Heart right ventricle (tissue), 16 donors: ENCODE measurements at places on chromosomes 13 and 19. TPM values are rescaled to one million over a fixed set of nuclear protein-coding genes. Genes with fewer than 3 reads are reported as not detected.

- DNase-seq: peak; percentile 73
- H3K4me1 ChIP-seq: peaks cover 2% of the 10 kb centered on the region
- no peaks in the 10 kb centered on the region for H3K36me3 ChIP-seq
- H3K4me3 ChIP-seq: no peak overlapping the region
- no peaks in the 10 kb centered on the region for H3K27me3 ChIP-seq
- peak overlapping the region; percentile 69 for H3K27ac ChIP-seq
These were observed 14.8 kb downstream of the OPA3 start for GRCh38 chr19:45569619-45570421.

DNA sequence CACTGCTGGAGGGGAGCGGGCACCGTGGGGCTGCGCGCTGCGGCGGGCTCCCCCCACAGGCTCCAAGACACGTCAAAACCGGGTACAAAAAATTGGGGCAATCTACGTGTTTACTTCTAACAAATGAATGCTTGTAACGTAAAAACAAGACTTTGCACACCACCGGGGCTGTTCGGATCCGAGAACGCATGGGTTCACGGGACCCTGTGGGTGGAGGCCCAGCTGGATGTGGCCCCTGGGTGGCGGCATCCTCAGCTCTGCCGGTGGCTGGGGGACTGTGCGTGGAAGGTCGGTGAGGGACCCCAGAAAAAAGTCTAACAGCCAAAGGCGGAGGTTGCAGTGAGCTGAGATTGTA, 10.3 kb upstream of the SLC7A10 start:
- no peaks in the 10 kb centered on the region for H3K36me3 ChIP-seq
- DNase-seq: no peak
- no peak overlapping the region for H3K27ac ChIP-seq

- H3K27ac ChIP-seq: no peak overlapping the region
- H3K27me3 ChIP-seq: no peaks in the 10 kb centered on the region
- H3K36me3 ChIP-seq: no peaks in the 10 kb centered on the region
- no peaks in the 10 kb centered on the region for H3K4me1 ChIP-seq
These were observed 58.3 kb downstream of the RAP2A start for GRCh38 chr13:97492257-97492656.

The MBOAT7 gene
- 14.7 TPM for total RNA-seq

The ADGRE3 gene
- not detected for total RNA-seq
